Fibroblast of skin of back (primary cell): ENCODE measurements at places on chromosomes 7 and 10.
A peak's percentile ranks its signal among the peaks of the same experiment; 100 is the strongest.

DNA sequence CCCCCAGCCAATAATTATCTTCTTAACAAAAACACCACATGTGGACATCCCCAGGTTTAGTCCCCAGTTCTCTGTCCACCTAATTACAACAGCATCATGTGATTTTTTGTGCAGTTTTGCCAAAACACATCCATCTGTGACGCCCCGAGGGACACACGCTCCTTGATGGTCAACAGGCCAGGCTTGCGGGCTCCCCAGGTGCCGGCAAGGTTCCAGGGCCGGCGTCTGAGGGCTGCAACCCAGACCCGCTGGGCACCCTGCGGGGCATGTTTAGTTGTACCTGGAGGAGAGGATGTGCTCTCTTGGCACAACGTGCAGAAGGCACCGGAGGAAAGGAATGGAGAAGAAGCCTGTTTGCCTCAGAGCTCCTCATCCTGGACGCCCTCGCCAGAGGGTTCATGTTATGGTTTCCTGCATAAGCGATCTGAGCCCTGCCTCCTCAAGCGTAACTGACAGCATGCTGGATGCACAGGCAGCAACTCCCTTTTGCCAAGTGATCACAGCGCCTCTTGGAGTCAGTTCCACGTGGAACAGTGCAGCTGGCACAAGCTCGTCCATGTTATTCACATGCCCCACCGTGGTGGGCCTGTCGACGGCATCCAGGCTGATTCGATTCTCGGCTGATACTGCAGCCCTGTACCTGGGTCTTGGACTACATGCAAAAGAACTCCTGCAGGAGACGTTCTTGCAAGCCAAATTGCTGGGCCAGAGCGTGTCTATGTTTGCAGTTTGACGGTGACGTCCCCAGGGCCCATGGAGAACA lies 41.6 kb downstream of the JAKMIP3 start:
- DNase-seq, result no peak

- no peak for DNase-seq
Measured at GRCh38 chr7:74455291-74455804, 1.6 kb downstream of the GTF2IRD1 start.

GRCh38 chr10:25382029-25382810 lies 207.4 kb downstream of the GPR158 start:
- no peak for DNase-seq

DNA sequence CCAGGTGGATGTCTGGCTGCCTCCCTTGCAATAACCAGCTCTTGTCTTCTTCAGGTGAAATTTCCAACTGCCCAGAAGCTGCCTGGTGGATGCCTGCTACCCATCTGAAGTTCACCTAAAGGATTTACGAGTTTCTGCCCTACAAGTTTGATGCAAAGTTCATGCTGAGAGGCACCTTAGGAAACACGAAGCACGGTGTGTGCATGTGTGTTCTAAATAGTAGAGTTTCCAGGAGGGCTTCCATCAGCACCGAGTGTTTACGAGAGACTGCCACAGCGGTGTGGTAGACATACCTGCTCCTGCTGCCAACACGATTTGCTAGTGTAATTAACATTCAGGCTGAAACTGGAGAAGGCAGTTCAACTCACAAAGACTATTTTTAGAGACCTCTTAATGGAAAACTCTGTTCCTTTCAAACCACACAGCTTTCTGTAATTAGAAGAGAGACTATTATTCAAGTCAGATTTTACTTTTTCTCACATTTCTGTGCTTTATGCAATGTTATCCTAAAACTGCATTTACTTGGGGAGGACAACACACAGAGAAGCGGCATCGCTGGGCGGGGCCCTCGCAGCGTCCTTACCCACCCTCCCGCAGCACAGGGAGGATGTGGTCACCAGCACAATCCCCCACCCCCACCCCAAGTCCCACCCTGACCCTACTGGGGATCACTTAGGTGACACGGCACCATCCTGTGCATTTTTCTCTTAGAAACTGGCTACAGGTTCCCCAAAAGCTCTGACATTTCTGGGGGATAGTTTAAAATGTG lies 15.5 kb upstream of the CPXM2 start:
- no peak for DNase-seq

GRCh38 chr7:103336761-103337160 lies 7.8 kb downstream of the DNAJC2 start:
- DNase-seq, result no peak

DNA sequence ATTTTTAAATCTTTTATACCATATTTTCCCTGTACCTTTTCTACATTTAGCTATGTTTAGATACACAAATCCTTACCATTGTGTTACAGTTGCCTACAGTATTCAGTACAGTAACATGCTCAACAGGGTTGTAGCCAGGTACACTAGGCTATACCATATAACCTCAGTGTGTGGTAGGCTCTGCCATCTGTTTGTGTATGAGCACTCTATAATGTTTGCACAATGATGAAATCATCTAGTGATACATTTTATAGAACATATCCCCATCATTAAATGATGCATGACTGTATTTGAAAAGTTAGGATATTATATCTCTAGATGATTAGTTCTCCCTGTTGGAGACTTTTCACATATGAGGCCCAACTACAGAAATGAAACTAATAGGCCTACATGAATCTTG lies 188.6 kb downstream of the STK31 start:
- no peak for DNase-seq

DNA sequence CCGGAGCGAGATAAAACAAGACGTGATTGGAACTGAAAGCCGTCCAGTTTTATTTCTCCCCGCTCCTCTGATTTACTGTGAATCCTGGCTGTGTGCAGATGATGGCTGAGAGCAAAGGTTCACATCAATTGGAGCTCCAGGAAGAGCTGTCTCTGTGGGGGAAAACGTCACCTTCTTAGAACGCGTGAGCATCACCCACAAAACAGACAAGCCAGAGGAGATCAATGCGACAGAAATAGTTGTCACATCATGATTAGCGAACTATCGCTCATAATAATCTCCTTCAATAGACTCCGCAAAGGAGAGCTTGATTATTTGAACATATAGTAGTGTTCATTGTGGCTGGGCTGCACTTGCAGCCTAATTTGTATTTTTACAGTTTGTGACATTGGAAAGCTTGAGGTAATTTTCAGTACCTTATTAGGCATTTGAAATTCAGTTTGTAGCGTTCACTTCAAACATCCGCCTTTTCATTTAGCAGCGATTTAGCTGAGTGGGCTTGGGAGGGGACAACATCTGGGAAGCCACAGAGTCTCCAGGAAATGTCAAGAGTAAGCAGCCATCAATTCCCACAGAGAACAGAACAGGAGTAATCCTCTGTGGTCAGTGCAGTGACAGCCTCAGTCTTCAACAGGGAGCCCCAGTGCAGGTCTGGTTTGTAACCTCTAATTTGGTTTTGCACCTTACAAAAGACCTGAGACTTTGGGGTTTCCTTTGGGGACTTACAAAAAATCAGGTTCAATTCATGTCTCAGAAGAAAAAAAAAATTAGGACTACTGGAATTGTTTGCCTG lies 276.8 kb upstream of the PFKP start:
- DNase-seq, result no peak

GRCh38 chr10:66788178-66788987 lies 137.5 kb upstream of the LRRTM3 start:
- DNase-seq, result no peak

GRCh38 chr7:119937745-119938144 lies 335.2 kb upstream of the KCND2 start:
- DNase-seq, result no peak

- DNase-seq, result no peak
Measured at GRCh38 chr7:124690840-124691239, 74.8 kb downstream of the GPR37 start.

DNA sequence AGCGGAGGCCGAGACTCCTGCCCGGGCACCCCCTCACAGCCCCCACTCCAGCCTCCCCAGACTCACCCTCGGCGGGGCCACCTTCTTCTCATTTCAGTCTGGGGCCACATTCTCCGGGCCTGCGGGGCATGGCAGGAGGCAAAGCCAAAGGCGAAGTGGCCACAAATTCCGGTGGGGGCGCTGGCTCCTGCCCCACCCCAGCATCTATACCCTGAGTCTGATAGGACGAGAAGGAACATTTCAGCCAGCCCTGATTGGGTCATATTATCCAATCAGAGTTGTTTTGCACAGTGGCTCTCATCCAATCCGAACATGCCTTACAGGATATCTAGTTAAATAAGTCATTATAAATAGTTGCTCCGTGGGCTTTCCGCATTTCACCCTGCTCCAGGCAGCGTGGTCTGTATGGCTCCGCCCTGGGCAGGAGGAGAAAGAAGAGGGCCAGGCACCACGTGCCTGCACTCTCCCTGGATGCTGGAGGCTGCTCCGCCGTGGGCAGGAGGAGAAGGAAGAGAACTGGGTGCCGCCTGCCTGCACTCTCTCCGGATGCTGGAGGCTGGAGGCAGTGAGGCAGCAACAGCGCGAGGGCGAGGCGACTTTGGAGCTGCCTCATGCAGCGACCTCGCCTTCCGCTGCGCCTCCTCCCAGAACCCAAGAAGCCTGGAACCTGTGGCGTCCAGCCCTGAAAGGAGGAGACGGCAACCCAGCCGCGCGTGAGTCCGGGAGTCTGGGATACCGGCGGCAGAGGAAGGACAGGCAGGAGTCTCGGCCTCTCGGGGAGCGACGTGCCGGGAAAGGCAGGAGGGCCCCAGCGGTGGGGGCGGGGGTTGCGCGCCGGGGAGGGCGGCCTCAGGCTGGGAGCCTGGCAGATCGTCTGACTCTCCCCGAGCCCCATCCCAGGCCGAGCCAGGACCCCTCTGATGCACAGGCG lies 162.9 kb downstream of the ZNF33B start:
- DNase-seq, result peak; percentile 73

DNA sequence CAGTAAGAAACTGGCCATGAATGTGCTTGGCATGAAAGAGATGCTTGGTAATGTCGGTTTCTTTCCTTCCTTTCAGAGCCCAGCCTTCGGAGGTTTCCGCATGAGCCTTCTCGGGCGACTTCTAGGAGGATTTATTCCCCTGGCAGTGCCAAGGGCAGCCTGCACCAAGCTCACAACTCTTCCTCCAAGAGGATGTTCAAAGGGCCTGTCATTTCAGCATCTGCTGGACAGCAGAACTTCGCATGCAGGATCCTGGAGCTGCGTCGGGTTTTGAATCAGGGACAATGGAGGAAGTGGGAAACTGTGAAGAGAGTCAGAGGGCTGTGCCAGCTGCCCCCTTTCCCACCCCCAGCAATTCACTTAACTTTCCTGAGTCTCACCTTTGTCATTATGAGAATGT lies 21.3 kb downstream of the GOLGA7B start:
- DNase-seq, result no peak

DNA sequence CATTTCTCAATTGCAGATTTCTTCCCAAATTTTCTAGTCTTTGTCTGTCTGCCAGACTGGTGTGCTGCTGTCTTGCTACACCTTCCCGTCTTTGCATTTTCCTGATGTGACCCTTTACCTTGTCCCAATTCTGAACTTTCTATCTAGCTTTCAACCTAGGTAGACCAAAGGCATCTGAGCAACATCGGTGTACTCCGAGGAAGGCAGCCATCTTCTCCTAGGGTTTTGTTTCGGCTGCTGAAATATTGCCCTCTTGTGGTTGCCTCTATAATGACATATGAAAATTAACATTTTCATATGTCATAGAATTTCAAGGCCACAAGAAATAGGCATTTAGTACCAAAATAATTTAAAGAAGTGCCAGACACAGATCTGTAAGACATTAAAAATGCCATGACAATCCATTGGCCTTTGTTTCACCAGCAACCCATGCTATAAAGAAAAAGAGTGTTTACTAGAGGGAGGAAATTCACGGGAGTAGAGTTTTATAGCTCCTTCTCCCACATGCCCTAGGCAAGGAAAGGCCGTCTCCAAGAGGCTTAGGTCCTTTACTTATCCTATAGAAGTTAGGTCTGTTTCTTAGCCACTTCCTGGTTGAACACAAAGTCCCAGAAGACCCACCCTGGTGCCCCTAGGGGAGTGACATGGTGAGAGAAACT lies 23.4 kb downstream of the OR9A2 start:
- DNase-seq, result peak; percentile 33

- DNase-seq, result no peak
Measured at GRCh38 chr7:64992971-64993370, 2.1 kb upstream of the ZNF117 start.

GRCh38 chr7:64046041-64046389 lies 781 bp downstream of the ZNF727 start:
- no peak for DNase-seq

DNA sequence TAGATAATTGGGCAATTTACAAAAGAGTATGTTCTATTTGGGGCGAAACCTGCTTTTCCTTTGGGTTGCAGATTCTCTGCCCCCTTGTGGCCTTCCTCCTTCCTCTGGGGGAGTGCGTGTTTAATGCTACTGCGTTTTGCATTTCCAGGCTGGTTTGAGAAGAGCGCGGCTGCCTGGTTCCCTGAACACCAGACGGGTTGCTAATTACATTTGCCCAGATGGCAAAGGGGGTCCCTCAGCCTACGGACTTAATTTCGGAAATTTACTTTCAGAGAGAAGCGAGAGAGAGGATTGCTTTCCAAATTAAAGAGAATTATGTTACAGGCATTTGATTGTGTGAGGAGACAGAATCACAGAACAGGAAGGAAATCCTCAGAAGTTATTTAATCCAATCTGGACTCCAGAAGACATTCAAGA lies 91.9 kb upstream of the JAZF1 start:
- peak; percentile 56 for DNase-seq

DNA sequence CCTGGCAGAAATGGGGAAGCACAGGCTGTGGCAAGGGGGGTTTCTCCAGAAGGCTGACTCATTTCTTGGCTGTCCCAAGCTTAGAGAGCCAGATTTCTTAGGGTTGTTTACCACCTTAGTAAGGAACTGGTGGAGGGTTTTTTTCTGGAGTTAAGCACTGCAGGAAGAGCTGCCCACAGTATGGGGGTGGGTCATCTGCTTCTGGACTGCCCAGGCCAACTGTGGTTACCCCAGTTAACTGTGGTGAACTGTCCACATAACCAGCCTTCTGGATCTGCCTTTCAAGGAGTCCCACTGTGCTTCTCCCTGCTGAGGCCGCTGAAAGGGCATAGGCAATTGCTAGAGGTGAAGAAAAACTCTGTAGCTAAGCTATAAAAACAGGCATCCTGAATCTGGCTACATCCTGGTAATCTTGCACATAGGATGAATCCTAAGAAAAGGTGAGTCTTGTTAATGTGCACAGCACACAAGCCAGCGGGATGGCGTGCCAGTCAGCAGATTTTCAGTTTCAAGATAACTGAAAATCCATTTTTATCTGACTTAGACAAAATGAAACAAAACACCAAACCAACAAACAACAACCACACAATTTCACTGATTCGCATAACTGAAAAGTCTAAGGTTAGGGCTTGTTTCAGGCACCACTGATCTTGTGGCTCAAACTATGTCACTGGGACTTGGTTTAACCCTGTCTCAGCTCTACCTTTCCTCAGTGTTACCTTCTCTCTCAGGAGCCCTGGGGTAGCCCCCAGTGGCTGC lies 21.6 kb upstream of the TSPAN33 start:
- no peak for DNase-seq

DNA sequence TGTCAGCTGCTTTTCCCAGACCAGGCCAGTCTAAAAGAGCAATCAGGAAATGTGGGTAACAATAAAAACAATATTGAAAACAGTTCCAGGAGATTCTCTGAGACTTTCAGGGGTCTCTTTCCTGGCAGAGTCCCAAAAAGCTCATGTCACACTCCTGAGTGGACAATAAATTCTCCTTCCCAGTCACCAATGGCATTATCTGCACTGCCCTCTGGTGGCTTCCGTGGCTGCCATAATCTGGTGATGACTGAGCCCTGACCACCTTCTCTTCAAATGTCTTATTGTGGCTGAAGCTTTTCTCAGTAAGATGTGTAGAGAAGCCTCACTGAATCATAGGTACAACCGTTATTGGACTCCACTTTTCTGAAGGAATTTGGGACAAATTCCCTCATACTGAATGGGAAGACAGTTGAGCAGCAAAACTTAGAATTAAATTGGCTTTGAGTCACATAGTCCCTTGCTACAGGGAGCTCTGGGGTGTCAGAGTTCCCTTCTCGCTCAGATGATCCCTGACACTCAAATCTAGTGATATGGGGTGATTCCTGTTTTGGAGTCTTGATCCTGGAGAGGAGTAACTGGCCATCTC lies 24.4 kb upstream of the ASAH2 start:
- peak; percentile 23 for DNase-seq
